NCI-H1417 treated with DMSO at 0.1 percent for 48 hours (cell line): ENCODE measurements at places on chromosomes 4 and X.

DNA sequence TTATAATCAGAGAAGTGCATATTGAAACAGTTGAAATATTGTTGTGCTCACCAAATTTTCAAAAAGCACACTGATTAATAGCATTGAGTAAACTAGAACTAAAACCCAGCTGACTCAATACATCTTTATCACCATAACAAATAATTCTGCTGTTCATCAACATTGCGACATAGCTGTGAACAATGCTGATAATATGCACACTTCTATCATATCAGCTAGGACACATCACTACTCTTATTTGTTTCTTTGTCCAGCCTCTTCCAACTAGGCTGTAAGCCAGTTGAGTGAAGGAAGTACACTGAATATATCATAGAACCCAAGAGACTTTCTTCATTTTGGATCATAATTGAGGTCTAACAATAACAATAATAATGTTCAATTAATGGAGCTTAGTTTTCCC, 349.7 kb downstream of the IQCM start:
- no peak for DNase-seq

DNA sequence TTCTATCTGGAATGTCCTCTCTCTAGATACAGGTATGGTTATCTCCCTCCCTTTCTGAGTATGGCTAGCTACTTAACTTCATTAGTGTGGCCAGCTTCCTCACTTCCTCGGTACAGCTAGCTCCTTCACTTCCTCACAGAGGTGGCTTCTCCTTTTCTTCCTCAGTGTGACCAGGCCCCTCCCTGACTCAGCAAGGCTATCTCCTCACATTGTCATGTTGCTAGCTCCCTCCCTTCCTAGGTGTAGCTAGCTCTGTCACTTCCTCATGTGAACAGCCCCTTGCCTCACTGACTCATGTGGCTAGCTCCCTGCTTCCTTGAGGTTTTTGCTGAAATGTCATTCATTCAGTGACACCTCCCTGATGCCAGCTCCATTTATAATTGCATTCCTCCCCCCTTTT, 67.3 kb upstream of the DDIT4L start:
- no peak for DNase-seq

DNA sequence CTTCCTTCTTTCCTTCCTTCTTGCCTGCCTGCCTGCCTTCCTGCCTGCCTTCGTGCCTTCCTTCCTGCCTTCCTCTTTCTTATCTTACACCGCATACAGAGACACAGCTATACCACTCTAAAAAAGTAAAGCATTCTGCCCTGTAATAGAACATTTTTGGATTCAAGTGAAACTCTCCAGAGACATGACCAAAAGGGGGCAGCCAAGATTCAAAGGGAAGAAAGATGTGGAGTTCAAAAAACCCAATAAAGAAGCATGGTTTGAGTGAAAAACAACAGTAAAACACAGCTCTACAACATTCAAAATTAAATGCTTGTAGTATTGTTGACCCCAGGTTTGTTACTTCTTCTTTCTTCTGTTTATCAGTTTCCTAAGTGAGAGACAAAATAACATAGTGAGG, 914.9 kb upstream of the PCDH7 start:
- DNase-seq = no peak

DNA sequence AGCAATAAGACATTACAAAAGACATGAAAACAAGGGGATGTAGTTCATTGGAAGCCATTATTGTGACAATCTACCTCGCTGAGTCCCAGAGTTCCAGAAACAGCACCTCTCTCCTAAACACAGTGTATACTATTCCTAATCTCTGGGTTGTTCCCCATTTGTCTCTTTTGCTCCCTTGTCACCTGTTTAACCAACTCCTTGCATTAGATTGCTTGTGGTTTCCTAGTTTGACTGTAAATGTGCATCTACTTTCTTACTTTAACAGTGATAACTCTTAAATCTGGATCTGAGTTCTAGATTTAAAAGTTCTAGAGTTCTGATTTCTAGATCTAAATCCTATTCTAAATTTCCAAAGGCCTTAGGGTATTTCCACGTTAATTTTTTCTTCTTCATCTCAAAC, 71.6 kb upstream of the TET2 start:
- no peak for DNase-seq

- no peak for DNase-seq
These were observed 82.8 kb downstream of the CHRNA9 start for GRCh38 chr4:40417941-40418340.

DNA sequence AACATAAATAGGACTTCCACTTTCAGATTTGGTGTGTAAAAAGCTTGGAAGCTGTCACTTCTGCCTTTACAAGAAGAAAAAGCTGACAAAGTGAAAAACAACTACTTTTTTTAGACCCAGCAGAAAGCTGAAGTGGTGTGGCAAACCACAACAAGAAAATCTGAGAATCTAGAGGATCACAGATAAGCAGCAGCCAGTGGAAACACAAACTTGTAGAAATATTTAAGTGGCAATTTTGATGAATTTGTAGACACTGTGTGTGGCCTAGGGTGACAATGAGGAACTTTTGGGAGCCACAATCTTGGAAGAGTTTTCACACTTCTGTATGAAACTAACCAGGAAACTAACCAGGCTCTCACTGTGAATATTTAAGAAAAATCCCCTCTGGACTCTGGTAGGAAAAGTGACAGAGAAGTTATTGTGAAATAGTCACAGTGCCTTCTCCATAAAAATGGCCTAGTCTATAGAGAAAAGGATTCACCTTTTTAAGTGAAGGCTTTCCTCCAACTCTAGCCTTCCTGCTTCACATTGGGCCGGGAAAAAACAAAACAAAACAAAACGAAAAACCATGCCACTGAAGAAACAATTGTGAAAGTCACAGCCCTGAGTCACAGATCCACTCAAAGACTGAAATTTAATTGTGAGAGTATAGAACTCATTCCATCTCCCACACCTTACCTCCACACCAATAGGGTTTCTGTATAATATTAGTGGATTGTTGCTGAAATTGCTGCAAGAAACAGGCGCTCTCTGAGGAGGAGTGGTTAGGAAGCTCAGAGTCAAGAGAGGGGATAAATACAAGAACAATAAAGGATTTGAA, 26.7 kb upstream of the GUCY1A1 start:
- DNase-seq = no peak

- DNase-seq = no peak
These were observed 349.2 kb upstream of the MAD2L1 start for GRCh38 chr4:120415896-120416295.

GRCh38 chr4:140286456-140286855, 87.0 kb upstream of the SCOC start:
- no peak for DNase-seq

DNA sequence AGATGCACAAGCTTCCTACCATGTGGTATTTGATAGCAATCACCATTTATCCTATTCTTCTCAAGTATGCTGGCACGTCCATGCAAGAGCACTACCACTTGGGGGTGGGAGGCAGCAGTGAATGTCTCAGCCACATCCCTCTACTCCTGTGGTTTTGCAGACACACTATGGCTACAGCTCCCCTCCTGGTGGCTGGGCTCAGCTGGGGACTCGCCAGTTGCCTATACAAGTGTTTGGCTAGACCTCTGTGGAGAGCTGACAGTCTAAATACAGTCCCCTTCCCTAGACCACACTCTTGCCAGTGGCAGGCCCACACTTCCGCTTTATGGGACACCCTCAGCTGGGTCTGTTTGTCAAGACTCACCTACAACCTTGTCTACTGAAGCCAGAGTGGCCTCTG, 53.2 kb downstream of the ADGRA3 start:
- no peak for DNase-seq

DNA sequence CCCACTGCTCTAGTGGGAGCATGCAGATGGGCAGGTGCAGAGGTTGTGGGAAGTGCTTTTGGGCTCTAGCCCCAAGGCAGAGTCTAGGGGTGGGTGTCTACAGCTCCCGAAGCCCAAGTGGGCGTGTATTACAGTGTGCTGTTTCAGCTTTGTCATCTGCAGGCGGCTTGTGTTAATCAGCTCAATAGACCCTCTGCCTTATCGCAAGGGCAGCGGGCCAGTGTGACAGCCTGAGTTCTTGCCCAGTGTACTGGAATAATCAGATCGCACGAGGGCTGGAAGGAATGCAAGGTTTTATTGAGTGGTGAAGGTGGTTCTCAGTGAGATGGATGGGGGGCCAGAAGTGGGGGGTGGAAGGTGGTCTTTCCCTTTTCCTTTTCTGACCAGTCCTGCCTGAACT, 529.4 kb upstream of the AMOT start:
- no peak for DNase-seq

DNA sequence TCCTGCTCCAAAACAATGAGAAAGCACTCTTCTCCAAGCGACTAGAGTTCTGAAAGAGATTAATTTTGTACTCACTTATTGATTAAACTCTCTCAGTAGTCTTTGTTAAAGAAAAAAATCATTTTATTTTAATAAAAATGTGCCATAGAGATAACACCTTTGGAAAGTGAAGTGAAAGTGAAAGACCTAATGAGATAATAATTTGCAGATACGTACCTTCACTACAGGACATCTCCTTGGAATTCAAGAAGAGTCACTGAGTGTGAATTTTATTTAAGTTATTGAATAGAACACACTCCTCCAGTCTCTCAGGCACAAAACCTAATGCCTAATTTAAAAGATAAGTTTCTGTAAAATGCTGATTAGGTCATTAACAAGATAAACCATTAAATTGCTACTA, 1070.6 kb upstream of the GRID2 start:
- DNase-seq = no peak

- no peak for DNase-seq
These were observed 394.4 kb upstream of the ADGRL3 start for GRCh38 chr4:60805500-60806313.

- DNase-seq = no peak
These were observed 110.6 kb downstream of the ANK2 start for GRCh38 chr4:113159942-113160545.

- DNase-seq = no peak
These were observed 219.9 kb upstream of the PACRGL start for GRCh38 chr4:20480165-20480947.

DNA sequence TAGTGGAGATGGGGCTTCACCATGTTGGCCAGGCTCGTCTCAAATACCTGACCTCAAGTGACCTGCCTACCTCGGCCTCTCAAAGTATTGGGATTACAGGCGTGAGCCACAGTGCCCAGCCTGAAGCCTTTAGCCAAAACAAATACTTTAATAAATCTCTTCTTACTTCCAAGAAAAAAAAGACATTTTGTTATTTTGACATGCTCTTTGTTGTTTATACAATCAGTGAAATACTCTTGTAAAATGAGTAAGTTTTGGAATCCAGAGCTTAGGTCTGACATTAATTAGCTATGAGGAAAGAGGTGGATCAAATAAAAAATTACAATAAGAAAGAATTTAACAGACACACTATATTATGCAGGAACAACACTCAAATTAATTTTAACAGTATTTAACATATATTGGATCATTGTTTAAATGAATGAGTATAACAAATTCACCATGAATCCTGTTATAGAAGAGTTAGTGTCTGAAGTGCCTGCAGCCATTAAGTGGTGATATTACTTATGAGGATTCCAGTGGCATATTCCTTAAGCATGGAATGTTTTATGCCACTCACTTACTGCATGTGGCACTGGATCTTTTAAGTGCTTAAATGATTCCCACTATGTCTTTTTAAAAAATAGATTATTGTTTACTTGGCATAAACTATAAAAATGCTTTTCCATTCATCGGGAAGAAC, 260.1 kb upstream of the GIMD1 start:
- DNase-seq = no peak

DNA sequence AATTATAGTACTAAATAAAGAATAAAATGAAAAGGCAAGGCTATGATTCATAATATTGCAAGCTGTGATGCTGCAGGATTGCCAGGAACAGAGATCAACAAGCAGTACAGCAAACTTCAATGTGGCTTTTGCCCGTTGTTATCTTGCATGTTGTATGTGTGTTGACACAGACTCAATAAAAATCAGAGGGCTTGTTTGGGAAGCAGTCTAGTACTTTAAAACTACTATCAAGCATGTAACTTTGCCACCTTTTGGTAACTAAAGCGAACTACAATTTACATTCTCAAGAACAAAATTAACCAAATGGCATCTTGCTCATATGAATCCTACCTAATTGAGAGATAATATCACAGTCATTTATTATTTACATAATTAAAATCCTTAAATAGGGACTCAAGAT, 79.8 kb upstream of the GPM6A start:
- no peak for DNase-seq

GRCh38 chrX:68761086-68761485, 67.7 kb upstream of the EFNB1 start:
- DNase-seq = no peak

DNA sequence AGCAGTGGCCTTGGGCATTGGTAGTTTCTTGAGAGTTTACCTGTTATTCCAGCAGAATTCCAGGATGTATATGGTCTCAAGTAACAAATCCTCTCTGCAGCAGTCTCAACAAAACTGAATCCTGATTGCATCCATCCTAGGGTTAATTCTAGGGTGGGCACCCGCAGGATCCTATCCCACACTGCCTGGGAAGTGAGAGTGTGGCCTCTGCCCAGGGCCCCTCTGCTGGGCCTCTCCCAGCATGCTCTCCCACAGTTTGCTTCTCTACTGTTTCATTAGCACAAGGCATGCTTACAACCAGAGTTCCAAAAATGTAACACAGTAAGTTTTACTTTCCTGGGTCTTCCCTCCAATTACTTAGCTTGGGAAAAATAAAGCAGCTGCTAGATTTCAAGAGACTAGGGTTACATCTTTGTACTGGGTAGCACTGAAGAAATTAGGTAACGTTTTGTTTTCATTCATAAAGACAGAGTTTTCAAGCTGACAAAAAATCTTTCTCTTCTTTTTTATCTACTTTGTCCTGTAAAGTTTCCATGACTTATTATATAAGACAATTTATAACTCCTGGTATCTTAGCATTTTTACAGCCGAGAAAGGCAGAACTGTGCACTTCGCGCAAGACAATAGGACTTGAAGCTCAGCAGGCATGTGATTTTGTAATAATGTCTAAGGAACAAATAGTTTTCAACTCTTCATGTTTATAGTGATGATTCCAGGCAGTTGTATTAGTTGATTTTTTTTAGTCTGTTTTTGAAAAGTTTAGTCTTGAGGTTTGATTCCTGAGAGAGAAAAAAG, 131.2 kb upstream of the PCDH18 start:
- DNase-seq = no peak

GRCh38 chr4:92064574-92064973, 239.2 kb upstream of the GRID2 start:
- no peak for DNase-seq

DNA sequence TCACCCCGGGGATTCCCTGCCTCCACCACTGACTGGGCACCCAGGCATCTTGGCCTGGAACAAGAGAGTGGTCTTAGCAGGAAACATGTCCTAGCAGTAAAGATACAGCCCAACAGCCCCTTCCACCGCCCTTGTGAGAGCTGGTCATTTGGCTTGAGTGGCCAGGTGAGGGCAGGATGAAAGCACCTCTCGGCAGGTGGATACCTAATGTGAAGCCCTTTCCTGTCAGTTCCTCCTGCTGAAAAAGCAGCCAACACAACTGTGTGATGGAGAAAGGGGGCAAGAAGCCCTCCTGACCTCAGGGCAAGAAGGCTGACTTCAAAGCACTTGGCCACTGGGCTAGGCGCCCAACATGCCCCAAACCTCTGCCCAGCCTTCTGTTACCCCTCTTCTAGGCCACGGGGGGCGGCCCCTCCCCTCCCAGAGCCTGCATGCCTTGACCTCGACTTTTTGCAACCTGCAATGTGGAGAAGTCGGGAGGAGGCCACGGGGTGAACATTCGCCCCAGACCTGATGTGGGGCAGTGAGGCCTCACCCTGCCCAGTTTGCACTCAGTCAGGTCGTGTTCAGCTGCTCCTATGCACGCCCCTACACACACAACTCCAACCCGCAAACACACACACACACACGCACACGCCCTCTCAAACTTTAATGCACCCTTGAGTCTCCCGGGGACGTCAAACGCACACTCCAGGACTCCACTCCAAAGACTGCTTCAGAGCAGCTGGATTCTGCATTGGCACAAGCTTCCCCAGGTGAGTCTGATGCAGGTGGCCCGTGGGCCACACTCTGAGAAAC, 1.1 kb downstream of the LGI2 start:
- no peak for DNase-seq

GRCh38 chrX:39866229-39866628, 231.5 kb downstream of the BCOR start:
- no peak for DNase-seq
